ENCODE measurements at places on chromosomes 1 and 21.

DNA sequence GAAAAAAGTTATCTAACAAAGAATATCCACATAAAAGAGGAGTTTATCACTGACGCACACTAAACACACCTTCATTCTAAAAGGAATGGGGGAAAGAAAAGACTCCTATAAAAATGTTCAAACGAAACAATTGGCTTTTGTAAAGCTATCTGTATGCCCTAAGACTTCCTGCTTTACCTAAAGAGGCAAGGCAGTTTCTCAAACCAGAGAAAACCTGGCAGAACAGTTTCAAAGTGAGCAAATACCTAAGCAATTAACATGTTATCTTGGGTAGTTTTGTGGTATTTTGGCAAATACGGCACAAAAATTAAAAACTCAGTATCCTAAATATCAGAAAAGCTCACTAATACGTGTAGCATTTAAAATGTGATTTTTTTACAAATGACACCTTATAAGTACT is 1.9 kb downstream of the PUM1 start:
- DNase-seq = no peak

DNA sequence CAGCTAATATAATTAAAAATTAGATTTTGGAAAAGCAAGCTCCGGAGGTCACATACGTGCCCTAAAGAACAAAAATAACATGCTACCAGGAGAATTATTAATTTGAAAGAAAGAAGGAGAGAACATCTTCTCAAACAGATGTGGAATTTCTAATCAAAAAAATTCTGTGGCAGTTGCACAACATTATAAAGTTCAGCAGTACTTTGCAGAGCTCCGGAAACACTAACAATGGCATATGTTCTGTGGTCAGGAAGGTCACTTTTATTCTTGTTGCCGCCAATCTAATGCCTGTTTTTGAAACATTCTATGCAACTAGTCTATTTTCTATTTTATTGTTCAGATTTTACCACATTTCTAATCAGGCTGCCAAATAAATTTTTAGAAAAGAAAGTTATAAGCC is 186.8 kb downstream of the SMYD3 start:
- DNase-seq = no peak

- no peak for DNase-seq
Observed at GRCh38 chr1:2856676-2857375, 55.3 kb upstream of the TTC34 start.

DNA sequence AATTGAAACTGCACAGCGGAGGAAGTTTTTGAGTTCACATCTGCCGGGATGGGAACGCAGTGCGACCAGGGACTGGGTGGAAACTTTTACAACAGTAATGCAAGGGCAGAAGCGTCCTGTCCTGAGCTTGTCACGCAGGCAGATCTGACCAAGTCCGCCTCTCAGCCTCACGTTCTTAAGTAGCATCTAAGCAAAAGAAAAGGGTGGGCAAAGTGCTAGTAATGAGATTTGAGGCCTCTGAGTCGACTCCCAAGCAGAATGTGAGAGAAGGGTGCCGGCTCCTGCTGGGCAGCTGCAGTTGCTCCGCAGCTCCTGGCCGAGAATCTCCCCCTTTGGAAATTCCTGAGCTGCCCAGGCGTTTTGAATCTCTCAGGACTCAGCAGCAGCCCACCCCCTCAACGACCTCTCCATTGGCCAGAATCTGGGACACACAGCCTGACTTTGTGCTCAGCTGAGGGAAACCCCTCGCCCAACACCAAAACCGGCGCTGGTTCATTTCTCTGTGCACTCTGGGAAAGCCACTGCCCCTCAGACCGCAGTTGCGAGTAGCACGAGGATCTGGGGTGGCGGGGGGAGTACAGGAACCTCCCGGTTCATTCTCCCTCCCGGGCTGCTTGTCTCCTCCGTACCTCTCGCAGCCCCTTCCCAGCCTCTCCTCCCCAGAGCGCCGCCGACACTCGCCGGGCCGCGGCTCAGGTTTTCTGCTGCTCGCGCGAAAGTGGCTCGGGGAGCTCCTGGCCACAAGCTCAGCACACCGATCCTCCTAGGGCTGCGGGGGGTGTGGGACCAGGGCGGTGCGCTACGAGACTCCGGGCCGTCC is 913 bp upstream of the S1PR1 start:
- peak; percentile 86 for DNase-seq

GRCh38 chr1:12127206-12127810 is 39.5 kb upstream of the TNFRSF1B start:
- DNase-seq = no peak
